ENCODE measurements at places on chromosomes 7 and 10. TPM values are rescaled to one million over a fixed set of nuclear protein-coding genes. Genes with fewer than 3 reads are reported as not detected.

COL28A1 gene
- total RNA-seq, result not detected

DGKB gene
- not detected for total RNA-seq

RBP3 gene
- total RNA-seq, result not detected

SUFU gene
- 0.79 TPM for total RNA-seq

ECHS1 gene
- total RNA-seq, result 49.0 TPM

GPR15LG gene
- 0.53 TPM for total RNA-seq

VWC2 gene
- not detected for total RNA-seq

PPP1R9A gene
- total RNA-seq, result 1.0 TPM

TFR2 gene
- total RNA-seq, result 0.13 TPM

NOC3L gene
- total RNA-seq, result 22.6 TPM

CLDN12 gene
- 89.7 TPM for total RNA-seq

MMP21 gene
- not detected for total RNA-seq

All from bronchial epithelial cell (primary cell).